Upper lobe of left lung (tissue), 6 donors: ENCODE measurements at places on chromosomes 1 and 21. TPM values are rescaled to one million over a fixed set of nuclear protein-coding genes. Genes with fewer than 3 reads are reported as not detected.

GRCh38 chr1:189323091-189323490 is 1154.6 kb downstream of the BRINP3 start:
- no peak for DNase-seq

GRCh38 chr1:12722626-12723025 is 6.7 kb downstream of the AADACL3 start:
- DNase-seq = no peak

- no peak for DNase-seq
Observed at GRCh38 chr1:205068001-205068400, 16.3 kb downstream of the TMEM81 start.

GRCh38 chr1:31790641-31791091 is 25.2 kb downstream of the SPOCD1 start:
- peak; percentile 58 for DNase-seq

The PSMD4 gene
- 132 TPM for total RNA-seq
